Posterior cingulate gyrus (tissue), 11 donors: ENCODE measurements at places on chromosomes 11 and 22.

GRCh38 chr22:21030032-21030431 lies 2.3 kb downstream of the SLC7A4 start:
- no peak for DNase-seq

DNA sequence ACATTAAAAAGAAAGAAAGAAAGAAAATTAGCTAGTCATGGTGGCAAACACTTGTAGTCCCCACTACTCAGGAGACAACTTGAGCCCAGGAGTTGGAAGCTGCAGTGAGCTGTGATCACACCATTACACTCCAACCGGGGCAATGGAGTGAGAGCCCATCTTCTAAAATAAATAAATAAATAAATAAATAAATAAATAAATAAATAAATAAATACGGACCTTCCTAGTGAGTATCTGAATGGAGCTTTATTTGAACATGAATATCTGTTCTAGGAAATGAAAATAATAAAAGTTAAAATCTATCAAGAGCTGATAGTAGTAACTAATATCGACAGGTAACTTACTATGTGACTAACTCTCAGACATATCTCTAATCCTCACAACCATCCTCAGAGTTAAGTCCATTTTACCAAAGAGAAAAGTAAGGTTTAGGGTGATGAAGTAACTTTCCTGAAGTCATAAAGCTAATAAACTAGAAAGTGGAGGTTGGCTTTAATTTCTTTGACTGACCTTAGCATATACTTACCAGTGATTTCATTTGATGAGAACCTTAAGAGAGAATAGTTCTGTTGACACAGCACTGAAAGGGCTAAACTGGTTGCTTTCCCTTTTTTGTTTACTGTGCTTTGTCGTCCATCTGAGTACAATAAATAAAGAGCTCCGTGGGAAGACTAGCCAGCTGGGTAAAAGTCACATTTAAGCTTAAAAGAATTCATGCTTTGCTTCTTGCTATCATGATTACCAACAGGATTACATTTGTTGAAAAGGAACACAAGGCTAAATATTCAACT lies 22.4 kb downstream of the ENTHD1 start:
- DNase-seq, result no peak

DNA sequence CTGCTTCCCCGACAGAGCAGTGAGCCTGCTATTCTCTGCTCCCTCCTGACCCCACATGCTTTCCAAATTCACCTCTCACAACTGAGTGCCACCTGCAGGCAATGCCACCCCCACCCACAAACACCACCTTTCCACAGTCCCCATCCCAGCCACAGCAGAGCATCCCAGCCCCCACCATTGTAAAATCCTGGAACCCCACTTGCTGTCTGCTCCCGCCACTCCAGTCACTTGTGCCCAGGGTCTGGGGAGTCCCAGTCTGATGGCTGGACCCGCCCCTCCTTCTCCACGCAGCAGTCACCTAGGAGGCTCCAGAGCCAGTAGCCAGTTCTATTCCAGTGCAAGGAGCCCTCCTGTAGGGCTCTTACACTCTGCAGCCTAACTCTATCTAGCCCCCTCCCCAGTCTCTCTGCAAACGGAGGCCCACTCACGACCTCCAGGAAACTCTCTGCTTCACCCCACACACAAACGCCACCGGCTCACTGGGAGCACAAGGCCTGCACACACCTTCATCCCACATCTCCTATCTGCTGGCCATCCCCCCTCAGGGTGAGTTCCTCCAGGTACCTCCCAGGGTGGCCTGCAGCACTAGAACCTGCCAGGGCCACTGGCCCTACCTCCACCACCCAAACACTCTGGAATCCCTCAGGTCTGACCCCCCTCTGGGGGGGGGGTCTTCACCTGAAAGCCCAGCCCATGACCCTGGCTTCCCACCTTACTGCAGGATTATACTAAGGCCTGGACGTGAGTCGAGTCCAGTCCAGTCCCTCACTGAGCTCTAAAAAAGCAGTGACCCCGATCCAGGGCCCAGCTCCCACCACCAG lies 1.4 kb downstream of the GNB1L start:
- no peak for DNase-seq

GRCh38 chr22:24588757-24589481 lies 4.0 kb downstream of the LRRC75B start:
- DNase-seq, result peak; percentile 39

- no peak for DNase-seq
Observed at GRCh38 chr11:45149483-45150056, 3.1 kb downstream of the PRDM11 start.

- DNase-seq, result no peak
Observed at GRCh38 chr11:16261836-16262644, 94.3 kb downstream of the SOX6 start.

GRCh38 chr11:16607675-16608644 lies 130.5 kb upstream of the C11orf58 start:
- DNase-seq, result peak; percentile 92

DNA sequence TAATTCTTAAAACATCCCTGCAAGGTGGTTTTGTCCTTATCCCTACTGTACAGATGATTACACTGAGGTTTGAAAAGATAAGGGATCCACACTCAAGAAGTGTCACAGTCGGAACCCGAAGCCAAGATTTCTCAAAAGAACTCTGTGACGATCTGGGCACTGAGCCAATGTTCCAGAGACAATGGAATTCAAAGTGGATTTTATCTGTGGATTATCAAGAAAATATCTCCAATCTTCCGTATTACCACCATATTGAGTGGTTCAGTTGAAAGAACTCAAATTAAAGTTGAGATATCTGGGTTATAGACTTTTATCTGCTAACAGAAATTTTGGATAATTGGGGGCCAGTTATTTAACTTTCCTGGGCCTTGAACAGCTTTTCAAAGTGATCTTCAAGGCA lies 100.0 kb upstream of the GRAMD1B start:
- DNase-seq, result no peak

DNA sequence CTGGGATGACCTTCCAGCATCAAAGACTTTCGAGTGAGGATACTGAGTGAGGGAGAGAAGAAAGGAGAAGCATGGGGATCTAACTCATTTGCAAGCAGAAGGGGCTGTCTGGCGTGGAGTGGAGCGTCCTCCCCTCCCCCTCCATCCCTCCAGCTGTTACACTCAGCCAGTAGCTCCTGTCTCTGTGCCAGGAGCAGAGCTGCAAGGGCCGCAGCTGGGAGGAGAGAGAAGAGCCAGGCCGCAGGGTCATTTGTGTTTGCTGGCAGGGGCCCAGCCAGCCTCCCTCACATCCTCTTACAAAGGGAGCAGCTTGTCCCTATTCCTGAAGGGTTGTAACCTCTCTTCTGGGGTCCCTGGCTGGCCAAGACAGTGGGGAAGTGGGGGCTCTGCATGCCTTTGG lies 57.9 kb downstream of the NECTIN1 start:
- DNase-seq, result peak; percentile 88

DNA sequence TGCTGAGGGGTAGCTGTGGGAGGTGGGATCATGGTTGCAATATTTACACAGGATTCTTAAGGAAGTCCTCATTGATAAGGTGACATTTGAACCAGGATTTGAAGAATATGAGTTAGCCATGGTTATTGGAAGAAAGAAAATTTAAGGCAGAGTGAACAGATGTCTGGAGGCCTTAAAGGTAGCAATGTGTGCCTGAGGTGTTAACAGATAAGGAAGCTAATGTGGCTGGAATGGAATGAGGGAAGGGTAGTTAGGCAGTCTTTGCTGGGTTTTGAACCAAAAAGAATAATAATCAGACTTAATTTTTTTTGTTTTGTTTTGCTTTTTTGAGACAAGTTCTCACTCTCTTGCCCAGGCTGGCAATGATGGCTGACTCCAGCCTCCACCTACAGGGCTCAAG lies 9.7 kb upstream of the DEPDC7 start:
- no peak for DNase-seq

DNA sequence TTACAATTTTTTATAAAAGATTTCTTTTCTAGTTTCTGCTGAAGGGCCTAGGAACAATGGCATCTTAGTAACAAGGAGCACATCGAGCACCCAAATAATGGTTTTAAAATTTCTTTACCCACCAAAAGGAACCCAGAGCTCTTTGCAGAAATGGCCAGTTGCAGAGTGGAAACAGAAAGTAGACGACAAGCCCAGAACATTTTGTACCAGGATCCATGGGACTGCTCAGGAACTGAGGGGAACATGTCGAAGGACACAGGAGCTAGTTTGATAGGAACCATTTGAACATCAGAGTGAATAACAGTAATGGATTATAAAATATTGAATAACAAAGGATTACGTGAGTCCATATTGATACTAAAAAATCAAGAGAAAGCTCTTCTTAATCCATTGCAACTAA lies 17.3 kb downstream of the PANX1 start:
- no peak for DNase-seq

DNA sequence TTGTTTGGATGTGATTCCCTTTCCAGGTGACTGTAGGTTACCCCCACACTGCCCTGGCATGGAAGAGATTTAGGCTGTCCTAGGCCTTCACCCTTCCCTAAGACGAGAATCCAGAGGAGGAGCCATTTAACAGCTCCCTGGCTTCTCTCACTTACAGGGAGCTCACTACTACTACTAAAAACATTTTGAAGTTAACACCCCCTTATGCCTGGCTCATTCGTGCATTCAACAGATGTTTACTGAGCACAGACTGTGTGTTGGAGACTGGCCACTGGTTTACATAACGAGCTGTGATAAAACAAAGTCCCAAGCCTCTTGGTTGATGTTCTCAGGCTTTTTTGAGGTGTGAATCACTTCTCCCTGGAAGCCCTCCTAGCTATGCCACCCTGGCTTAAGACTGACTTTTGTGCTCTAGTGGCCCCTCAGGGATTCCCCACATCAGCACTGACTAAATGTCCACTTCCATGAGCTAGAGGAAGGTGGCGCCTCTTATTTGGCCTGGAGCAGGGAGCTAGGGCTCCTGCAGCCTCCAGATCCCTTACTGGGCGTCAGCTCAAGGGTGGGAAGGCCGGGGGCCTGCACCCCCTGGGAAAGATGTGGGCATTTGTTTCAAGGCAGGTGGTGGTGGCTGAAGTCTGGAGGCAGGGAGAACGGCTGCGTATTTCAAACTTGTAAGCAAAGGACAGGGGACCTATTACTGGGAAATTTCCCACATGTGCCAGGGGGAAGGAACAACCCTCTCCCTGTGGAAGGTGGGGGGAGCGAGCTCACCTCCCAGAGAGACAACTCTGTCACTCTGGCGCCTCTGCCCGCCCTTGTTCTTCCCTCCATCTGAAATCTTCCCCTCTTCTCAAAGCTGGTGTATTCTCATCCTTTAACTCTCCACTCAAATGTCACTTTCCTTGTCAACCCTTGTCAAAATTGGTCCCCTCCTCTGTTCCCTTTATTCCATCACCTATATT lies 19.4 kb upstream of the MALAT1 start:
- no peak for DNase-seq

- DNase-seq, result peak; percentile 63
Observed at GRCh38 chr11:6622261-6623171, 3.3 kb upstream of the TPP1 start.

GRCh38 chr11:40514124-40514523 lies 945.3 kb downstream of the LRRC4C start:
- no peak for DNase-seq

DNA sequence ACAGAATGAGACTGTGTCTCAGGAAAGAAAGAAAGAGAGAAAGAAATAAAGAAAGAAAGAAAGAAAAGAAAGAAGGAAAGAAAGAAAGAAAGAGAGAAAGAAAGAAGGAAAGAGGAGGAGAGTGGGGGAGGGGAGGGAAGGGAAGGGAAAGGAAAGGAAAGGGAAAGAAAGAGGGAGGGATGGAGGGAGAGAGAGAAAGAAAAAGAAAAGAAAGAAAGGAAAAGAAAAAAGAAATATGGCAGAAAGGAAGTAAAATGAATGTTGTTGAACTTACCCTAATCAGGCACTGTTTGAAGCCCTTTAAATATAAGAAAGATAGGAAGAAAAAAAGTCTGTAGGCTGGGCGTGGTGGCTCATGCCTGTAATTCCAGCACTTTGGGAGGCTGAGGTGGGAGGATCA lies 276.1 kb downstream of the INSC start:
- no peak for DNase-seq

DNA sequence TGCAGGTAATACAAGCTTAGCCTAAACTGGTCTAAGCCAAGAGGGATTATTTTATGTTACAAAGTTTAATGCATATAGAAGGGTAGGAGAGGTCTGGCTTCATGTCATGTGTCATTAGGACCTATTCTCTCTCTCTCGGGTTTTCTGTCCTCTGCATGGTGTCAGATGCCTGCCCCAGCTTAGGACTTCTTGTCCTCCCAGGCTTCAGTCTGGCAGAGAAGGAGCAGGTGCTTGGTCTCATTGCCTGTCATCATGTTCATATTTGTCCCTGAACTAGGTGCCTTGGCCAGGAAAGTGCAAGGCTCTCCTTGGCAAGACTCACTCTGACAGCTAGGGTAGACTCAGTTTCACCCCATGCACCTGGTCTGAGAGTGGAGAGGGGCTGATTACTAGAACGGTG lies 126.3 kb downstream of the ADAMTS15 start:
- DNase-seq, result no peak

GRCh38 chr11:44680982-44681597 lies 45.7 kb upstream of the TSPAN18 start:
- DNase-seq, result no peak

- peak; percentile 63 for DNase-seq
Observed at GRCh38 chr11:76787911-76788596, 4.9 kb downstream of the TSKU start.

DNA sequence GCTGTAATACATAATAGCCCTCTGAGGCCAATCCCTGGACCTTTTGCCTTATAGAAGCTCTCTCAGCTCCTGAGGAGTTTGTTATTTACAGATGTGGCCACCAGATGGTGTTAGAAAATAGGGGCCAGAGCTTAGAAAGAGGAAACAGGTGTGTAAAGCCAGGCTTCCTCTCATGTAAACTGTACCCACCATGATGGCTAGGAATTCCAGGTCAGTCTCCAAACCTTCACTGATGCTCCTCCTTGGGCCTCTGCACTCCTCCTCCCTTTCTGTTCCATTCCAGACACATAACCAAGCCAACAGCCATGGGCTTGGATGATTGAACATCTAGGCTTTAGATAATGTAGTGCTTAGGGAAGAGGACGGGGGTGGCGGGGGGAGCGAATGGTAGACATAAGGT lies 39.7 kb downstream of the USP35 start:
- DNase-seq, result no peak

DNA sequence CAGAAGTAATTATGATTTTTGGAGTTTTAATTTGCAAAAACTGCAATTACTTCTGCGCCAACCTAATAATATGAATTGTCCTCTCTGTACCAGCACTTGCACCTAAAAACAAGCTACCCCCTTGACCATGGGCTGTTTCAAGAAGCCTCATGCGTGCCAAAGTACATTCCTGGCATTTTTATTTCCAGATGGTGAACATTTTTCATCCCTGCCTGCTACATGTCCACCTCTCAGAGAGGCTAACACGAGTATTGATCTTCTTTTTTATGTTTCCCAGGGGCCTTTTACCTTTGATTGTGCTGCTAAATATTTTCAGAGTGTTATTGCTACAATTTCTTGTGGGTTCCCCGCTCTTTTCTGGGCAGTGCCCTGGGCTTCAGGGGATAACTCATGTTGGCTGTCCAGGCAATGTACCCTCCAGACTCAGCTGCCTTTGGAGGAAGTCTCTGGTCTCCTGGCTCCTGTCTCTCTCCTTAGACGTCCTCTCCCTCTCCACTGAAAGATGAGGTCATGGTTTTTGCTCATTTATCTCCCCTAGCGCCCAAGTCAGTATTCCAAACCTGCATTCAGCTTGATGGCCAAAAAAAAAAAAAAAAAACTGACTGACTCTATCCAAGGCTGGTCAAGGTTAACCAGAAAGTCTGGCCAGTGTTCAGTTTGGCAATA lies 86.2 kb upstream of the ASPHD2 start:
- DNase-seq, result no peak
